Effector memory CD4-positive, alpha-beta T cell (primary cell): ENCODE measurements at places on chromosomes 16 and 17.

DNA sequence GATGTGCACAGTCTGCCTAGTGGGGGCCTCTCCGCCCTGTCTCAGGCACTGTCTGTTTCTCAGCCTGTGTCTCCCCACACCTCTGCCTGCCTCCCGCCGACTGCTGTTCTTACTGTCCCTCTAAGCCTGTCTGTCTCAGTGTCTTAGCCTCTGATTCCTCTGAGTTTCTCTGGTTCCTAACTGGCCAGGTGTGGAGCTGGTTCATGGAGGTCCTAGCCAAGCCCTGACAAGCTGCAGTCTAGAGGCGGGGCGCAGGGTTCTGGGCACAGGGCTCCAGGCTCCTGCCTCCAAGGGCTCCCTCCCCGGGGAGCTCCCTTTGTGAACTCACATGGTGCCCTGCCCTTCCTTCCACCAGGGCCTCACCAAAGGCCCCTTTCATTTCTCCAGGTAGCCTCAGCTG, 19.4 kb downstream of the C17orf100 start:
- DNase-seq = no peak

DNA sequence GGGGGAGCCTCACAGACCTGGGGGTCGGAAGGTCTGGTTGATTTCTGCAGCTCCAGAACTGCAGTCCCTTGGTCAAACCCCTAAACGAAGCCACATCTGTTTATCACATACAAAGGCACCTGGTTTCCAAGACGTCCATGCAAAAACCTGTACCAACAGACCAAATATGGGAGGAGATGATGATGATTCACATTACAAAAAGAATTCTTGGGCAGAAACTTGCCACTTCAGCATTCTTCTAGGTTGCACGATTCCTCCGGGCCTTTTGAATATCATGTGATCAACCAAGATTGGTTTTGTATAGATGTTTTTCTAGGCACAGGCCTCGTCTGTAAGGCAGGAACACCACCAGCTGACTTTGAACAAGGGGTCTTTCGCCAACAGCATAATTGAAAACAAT, 466.3 kb downstream of the SOX9 start:
- DNase-seq = no peak

DNA sequence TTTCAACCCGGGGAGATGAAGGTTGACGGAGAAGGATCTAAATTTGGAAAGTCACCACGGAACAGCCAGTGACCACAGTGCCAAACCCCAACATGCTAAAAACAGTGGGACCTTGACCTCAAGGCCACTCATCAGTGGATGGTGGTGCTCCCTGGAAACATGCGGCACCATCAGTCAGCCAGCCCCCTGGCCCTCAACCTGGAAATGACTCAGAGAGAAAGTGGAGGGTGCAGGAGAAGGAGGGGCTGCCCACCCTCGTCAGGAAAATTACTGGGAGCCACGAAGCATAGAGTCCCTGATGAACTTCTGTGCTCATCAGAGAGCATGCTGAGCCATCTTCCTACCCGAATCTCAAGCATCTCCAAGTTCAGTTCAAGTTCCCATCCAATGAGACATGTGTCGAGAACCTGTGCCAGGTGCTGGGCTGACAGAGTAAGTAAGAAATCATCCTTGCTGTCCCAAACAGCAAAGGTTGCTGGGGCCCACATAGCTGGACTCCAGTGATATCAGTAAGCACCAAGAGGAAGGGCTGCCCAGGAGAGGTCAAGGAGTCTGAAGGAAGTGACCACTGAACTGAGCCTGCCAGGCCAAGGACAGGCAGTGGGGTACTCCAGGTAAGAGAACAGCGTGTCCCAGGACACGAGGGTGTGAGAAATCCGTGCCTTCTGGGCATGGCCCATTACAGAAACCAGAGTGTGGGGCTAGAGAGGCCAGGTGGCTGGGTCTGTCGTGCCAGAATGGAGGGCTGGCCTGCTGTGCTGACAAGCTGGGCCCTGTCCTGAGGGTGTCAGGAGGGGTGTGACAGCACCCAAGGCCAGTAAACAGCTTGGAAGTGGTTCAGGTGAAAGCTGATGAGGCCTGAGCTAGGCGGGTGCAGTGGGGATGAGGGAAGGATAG, 5.2 kb downstream of the PECAM1 start:
- DNase-seq = no peak

- DNase-seq = no peak
These were observed 32.4 kb downstream of the CCL4 start for GRCh38 chr17:36136036-36136435.

DNA sequence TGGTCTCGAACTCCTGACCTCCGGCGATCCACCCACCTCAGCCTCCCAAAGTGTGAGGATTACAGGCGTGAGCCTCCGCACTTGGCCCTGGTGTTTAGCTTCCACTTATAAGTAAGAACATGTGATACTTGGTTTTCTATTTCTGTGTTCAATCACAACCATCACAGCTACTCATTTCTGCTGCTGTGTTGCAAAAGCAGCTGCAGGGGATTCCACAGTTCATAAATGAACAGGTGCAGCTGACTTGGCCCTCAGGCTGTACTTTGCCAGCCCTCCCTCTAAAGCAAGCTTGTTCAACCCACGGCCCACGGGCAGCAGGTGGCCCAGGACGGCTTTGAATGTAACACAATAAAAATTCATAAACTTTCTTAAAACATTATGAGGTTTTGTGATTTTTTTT, 79.2 kb downstream of the SLC39A11 start:
- no peak for DNase-seq

- DNase-seq = no peak
These were observed 14.1 kb downstream of the PDZD9 start for GRCh38 chr16:21986692-21987246.

DNA sequence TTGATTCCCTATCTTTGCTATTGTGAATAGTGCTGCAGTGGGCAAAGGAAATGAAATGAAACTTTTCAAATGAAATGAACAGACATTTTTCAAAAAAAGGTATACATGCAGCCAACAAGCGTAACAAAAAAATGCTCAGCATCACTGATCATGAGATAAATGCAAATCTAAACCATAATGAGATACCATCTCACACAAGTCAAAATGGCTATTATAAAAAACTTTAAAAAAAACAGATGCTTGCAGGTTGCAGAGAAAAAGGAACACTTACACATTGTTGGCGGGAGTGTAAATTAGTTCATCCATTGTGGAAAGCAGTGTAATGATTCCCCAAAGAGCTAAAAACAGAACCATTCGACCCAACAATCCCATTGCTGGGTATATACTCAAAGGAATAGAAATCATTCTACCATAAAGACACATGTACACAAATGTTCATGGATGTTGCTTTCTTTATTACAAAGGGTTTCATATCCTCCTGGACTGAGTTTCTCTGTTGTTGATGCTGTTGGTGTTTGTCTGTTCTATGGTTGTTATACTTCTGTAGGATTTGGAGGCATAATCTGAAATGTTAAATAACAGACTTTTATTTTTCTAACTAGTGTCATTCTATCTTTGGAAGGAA, 99.3 kb upstream of the SOX9 start:
- no peak for DNase-seq

DNA sequence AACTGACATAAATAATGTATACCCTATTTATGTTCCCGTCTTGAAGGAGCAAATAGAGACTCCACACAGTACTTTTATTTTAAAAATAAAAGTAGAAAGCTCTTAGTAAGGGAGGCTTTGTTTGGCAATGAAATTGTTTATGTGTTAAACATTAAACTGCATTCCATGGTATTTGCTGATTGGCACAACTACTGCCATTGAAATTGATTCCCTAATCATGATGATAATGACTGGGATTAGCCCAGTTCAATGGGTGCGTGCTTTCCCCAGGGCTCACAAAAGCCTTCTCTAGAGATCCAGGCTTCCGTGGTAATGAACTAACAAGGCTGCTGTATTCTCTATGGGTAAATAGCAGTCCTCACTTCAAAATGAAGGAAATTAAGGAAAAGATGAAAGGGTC, 67.5 kb downstream of the GPRC5B start:
- DNase-seq = no peak

DNA sequence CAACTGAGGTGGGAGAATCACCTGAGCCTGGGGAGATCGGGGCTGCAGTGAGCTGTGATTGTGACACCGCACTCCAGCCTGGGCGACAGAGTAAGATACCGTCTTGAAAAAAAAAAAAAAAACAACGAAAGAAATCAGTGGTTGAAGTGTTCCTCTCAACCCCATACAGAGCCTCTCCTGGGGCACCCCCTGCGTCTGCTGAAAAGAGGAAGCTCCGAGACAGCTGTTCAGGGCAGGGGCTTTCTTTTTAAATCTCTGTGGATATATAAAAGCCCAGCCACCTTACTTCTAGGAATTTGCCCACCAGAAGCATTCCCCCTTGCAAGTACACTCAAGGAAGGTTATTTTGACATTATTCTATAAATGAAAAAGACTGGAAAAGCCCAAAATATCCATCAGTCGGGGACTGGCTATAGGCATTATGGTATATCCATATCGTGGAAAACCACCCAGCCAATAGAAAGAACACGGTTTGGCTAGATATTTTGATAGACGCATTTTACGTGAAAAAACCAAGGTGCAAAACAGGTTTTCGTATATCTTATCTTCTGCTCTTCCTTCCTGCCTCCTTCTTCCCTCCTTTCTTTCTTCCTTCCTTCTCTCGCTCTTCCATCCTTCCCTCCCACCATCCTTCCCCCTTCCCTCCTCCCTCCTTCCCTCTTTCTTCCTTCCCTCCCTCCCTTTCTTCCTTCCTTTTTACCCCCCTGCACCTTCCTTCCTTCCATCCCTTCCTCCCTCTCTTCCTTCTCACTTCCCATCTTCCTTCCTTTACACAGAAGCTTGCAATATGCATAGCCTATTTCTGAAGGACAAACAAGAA, 9.2 kb upstream of the CCL22 start:
- DNase-seq = no peak

- DNase-seq = peak; percentile 28
These were observed 19.5 kb downstream of the MINK1 start for GRCh38 chr17:4852567-4853207.

GRCh38 chr17:7136266-7136877, 21.8 kb upstream of the ASGR2 start:
- DNase-seq = peak; percentile 52

- DNase-seq = no peak
These were observed 29.8 kb downstream of the HSBP1 start for GRCh38 chr16:83837566-83837965.

DNA sequence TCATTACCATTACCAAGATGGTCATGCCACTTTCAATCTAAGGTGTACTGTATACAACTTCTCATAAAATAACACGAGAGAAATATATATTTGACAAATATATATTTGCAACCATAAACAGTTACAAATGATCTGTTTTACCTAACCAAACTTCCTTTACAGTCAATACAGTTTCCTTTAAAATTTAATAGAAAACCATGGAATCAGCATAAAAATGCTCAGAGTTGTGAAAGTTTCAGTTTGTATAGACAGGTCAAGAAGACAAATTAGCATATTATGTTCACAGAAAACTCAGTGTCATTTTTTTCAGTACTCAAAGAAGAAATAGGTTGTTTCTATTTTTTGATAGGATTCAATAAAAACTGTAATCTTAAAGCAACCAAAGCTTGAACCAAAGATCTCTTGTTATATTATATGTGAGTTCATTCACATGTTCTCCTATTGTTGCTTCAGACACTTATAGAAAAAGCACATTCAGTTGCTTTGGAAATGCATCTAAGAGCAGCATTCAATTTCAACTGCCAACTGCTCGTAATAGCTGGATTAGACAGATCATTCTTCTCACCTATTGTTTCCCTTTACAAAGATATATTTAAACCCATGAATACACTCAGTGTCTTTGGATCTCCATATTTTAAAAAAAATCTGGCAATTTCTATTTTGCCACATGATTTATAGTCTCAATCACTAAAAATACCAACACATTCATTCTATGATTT, 15.1 kb downstream of the SSH2 start:
- DNase-seq = no peak

GRCh38 chr16:10950393-10950792, 6.0 kb downstream of the CLEC16A start:
- no peak for DNase-seq

GRCh38 chr16:23509441-23509754, 896 bp downstream of the GGA2 start:
- no peak for DNase-seq

DNA sequence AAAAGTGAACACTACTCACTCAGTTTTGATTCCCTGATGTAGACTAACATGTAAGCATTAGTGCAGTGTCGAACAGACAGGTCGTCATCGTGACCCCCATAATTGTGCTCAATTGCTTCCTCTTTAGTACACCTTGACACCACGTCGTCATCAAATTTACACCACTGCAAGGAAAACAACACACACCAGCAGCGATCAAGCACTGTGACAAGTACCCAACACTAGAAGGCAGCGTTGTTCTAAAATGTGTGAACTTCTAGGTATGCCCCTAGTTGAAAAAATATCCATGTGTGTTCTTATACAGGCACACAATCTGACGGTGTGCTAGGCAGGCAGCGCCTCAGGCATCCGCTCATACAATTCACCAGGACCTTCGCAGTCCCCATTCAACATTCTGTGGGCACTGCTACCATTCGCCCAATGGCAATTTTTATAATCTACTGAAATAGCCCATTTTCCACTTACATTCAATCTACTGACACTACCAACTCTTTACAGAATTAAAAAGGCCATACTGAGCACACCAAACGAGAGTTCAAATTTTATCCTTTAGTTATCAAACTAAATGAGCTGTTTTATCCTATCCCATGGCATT, 23.1 kb downstream of the LITAFD start:
- DNase-seq = no peak

DNA sequence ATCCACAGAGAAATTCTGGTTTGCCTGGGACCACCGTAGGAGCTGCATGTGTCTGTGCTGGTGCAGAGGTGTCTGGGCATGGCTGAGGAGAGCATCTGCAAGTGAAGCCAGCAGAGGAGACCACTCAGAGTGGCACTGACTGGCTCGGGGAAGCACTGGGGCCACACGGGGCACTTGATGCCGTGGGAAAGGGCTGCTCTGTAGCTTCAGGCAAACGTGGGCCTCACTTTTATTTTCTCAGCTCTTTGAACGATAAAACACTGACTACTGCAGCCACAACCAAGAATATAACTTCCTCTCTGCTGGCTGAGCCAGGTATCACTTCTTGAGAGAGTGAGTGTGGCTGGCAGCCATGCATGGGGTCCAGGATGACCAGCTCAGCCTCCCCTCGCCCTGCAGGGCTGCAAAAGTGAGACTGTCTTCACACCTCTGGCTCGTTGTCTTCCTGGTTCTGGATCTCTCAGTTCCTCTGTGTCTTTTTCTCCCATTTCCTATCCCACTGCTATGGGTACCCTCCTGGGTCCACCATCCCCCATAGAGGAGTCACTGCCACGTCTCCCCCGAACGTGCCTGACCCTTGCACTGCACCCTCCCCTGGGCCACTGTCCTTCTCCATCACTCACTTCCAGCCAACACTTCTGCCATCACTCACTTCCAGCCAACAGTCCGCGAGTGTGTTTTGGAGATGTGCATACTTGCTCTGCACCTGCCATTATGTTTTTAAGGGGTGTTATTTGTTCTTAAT, 201.4 kb upstream of the CHMP6 start:
- no peak for DNase-seq

GRCh38 chr17:80660527-80661198, 116.0 kb downstream of the RPTOR start:
- DNase-seq = no peak
